ENCODE measurements at places on chromosomes 5 and 9.

DNA sequence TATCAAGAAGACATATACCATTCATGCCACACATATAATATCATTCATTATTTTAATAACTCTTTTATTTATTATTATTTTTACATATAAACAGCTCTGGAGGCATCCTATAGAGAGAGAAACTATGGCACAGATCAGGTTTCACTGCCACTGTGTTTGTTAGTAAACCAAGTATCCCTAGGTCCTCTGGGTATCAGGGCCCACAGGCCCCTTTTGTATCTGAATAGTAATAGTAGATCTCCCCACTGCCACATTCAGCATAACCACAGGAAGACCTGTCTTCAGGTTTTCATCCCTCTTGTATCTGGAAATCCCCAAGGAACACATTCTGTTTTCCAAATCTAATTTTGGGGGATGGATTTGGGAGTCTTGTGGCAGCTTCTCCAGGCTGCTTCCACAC, 94.0 kb downstream of the SPATA31D1 start:
- DNase-seq = no peak

DNA sequence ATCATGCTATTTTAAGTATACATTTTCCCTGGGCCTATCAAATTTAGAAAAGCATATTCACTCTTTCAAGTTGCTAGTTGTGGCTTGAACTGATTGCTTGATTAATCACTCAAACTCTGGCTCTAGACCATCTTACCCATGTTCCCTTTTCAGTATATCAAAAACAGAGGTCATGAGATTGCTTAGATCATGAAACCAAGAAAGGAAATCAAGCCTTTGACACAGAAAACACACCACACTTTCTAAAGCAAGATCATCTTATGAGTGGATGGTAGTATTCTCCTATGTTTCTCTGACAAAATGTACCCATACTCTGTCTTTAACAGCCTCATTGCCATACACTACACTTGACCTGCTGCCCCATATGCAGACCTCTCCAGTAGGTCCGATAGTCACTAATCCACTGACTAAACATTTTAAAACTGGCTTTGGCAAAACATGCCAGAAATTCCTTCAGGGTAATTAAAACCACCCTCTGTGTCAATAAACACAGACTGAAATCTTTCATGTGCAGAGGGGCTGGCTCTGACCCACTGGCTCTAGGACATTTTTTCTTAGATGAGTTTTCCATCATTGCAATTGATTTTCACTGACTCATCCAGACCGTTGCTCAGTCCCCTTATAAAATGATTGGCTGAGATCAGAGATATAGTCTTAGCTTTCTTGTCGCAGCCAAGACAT, 18.2 kb downstream of the PPP2R2B start:
- DNase-seq = no peak

DNA sequence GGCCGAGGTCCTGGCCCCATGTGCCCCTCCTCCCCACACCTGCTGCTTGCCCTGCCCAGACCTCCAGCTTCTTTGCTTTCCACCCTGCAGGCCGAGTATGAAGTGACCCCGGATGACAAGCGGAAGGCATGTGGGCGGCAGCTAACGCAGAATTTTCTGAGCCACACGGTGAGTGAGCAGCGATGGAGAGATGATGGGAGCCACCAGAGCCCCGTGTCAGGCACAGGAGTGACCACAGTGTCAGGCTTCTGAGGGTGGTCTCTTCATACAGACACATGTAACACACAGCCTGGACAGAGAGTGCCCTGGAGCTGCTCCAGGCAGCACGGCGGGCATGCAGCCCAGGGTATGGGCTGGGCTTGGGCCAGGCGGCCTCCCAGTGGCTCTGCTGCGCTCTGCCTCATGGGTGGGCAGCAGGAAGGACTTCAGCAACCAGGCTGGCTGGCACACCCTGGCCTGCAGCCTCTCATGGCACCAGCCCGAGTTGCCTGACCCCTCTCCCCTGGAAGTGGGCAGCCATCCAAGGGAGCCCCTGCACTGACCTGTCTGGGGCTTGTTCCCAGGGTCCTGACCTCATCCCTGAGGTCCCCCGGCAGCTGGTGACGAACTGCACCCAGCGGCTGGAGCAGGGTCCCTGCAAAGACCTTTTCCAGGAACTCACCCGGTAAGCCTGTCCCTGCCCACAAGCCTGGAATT, 5.8 kb downstream of the GRK6 start:
- no peak for DNase-seq

DNA sequence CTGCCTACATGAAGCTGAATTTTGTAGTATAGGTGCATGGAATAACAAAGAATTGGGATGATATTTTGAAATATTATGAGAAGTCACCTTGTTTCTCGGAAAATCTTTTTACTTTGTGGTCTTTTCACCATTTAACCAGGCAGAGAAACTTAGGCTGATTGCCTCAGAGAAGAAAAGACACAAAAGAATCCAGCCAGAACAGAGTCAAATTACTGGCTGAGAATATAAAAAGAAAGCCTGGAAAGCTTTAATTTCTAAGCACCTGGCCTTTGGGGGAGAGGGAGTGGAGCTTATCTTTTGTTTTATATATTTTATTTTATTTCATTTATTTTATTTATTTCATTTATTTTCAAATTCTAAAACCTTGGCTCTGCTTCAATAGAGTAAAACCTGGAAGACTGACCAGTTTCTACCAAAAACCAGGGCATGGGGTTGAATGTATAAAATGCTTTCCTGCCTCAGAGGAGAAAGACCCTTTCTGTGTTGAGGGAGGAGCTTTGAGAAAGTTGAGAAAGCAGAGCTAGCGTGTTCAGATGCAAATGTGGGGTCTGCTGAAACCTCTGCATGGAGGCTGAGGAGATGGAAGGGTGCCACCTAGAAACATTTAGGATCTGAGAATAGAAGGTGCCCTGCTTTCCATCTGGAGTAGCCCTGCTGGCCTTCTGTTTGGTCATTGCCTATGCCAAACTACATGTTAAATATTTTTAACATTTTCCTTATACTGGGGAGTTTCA, 81.6 kb downstream of the NREP start:
- no peak for DNase-seq

GRCh38 chr5:67297376-67297775, 100.8 kb upstream of the CD180 start:
- no peak for DNase-seq

DNA sequence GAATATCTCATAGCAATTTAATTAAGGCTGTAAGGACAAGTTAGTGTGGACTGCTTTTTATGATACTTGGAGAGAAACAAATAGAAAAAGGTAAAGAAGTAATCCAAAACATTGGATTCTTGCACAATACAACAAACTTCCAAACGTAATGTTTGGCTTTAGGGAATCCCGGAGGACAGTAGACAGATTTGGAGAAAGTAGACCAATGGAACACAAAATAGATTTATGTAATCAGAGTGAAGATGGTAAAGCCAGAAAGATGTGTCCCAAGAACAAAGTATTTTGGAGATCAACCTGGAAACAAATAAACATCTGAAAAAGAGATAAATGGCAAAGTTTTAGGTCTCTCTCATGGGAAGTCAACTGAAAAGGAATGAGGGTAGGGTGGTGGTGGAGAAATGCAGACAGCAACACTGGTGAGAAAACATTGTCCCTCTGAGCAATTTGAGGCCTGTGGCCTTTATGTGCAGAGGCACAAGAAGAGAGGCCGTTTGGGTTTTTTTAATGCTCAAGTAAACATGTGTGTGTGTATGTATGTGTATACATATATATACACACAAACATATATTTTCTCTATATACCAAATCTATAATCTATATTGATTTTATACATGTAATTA, 620.6 kb downstream of the PDE4D start:
- no peak for DNase-seq

Measured in NCI-H187 treated with DMSO at 0.1 percent for 48 hours (cell line).